NCI-H226 (cell line): ENCODE measurements at places on chromosomes 7 and 10.

GRCh38 chr10:36555036-36555435, 570.4 kb upstream of the ANKRD30A start:
- no peak for DNase-seq

- DNase-seq = no peak
Observed at GRCh38 chr10:71881647-71882355, 30.8 kb upstream of the PSAP start.

GRCh38 chr10:48496831-48497779, 107.8 kb downstream of the ARHGAP22 start:
- peak; percentile 71 for DNase-seq

GRCh38 chr10:47078393-47079203, 167.4 kb downstream of the PTPN20 start:
- DNase-seq = no peak

- no peak for DNase-seq
Observed at GRCh38 chr10:96439725-96440124, 74.0 kb downstream of the TLL2 start.

GRCh38 chr7:104111271-104111670, 96.5 kb downstream of the ORC5 start:
- DNase-seq = no peak

GRCh38 chr10:102435529-102436233, 3.3 kb upstream of the CUEDC2 start:
- no peak for DNase-seq

GRCh38 chr7:50199824-50200223, 104.7 kb upstream of the IKZF1 start:
- no peak for DNase-seq

- peak; percentile 51 for DNase-seq
Observed at GRCh38 chr7:34337163-34337562, 320.9 kb upstream of the NPSR1 start.

DNA sequence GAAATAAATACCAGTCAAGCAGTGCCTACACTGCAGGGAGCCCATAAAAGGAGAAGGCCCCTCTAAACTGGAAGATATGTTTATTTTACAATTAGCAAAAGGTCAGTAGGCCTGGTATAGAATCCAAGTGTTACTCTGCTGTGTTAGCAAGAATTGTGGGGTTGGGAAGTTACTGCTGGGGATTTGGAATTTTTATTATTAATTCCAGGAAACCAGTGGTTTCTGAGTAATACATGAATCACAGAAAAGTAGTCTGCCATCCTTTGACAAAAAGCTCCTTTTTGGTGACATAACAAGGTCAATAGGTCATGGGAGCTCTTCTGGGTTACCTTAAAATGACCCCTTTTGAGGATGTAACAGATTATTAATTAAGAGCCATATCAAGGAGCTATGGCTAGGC, 67.4 kb downstream of the ZNF92 start:
- peak; percentile 60 for DNase-seq

DNA sequence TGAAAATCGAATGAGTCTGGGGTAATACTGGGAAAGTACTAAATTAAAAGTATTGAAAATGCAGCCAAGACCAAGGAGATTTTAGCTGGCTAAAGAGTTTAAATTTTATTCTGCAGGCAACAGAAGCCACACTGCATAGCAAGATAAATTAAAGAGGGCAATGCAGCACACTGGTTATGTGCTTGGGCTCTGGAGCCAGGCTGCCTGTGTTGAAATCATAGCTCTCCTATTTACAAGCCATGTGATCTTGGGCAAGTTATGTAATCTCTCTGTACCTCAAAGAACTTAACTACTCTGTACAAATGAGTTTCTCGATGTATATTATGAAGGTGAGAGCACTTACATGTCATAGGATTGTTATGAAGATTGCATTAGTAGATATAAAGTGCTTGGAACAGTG, 9.9 kb downstream of the SLC25A13 start:
- DNase-seq = peak; percentile 58

- DNase-seq = no peak
Observed at GRCh38 chr10:93160140-93160539, 86.4 kb downstream of the CYP26A1 start.

DNA sequence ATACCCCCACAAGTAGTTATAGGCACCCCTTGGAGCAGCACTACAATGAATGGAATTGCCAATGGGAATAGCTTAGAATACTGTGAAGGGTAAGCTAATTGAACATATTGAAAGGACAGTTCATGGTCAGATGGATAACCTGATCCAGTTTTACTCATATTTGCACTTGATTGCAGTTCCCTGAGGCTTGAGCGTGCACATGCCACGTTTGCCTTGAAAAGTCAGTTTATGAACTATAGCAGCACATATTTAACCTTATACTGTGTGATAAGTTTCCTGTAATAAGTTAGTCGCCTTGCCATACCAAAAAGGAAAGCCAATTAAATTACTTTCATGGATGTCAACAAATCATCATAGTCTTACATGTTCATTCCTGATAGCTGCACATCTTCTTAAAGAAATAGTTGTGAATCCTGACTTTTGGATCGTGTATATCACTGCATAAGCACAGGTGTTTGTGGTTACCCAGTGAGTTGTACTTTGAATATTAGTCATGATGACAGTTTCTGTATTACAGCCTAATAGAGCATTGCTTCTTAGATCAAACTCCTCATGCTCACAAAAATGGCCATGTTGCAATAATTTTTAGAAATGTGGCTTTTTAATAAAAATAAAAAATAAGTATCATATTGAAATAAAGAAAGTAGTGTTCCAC, 21.6 kb downstream of the DNTT start:
- no peak for DNase-seq

GRCh38 chr7:131792311-131792710, 235.9 kb upstream of the PODXL start:
- DNase-seq = no peak

DNA sequence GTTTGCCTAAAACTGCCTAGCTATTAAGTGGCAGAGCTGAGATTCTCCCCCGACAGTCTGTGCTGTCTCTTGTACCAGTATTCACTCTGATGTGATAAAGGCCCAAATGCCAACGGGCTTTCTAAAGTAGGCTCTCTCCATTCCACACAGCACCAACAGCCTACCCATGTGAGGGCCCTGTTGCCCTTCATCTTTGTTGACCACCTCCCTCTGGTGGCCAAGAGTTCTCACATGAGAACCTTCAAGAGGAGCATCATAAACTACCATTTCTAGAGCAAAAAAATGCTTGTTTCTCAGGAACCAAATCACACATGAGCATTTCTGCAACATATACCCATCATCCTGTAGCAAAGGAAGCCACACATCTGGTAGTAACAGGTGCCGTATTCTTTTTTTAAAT, 185.8 kb downstream of the GRM8 start:
- no peak for DNase-seq

DNA sequence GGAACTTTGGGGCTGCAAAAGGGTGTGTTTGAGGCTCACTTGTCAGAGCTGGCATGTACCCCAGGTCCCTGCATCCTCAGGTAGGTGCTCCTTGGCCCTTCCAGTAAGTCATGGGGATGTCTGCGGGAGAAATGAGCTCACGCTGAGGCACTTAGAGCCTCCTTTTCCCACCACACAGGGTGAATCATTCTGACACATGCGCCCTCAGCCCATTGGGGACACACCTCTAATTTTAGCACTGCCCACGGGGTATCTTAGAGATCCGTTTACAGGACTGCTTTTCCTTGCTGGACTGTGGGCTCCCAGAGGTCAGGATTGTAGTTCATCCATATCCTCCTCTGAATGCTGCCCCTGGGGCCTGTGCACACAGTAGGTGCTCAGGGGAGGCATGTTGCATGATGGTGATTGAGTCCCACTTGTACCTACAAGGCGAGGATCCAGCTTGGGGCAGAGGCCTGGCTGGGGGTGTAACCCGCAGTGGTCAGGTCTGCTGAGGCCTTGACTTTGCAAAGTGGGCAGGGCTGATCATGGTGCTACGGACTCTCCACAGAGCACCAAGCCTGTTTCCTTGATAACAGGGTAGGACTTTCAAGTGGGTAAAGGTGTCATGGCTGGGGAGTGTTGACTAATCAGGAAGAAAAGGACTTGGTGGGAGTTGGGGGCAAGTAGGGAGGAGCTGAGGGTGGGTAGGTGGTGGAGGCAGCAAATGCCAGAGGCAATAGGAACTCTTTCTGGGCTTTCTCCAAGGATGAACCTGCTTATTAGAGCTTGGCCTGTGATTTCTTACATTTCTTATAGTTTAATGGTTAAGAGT, 5.8 kb downstream of the TSPAN15 start:
- DNase-seq = no peak

- DNase-seq = peak; percentile 85
Observed at GRCh38 chr7:80916770-80917741, 1.8 kb downstream of the SEMA3C start.

DNA sequence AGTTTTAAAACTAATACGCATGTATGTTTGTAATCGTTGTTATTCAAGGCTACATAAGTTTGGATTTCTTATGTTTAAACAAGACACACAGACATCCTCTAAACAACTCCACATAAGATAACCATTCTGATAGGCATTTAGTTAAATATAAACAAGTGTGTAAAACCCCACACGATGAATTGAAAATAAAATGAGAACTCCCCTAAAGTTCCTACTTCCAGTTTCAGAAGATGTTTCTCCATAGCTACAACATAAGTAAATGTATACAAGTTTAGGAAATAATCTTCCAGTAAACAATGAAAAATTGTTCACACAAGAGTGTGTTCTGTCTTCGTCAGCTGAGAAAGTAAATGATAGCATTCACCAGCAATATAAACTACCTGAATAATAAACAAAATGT, 246.8 kb downstream of the RNLS start:
- DNase-seq = no peak

DNA sequence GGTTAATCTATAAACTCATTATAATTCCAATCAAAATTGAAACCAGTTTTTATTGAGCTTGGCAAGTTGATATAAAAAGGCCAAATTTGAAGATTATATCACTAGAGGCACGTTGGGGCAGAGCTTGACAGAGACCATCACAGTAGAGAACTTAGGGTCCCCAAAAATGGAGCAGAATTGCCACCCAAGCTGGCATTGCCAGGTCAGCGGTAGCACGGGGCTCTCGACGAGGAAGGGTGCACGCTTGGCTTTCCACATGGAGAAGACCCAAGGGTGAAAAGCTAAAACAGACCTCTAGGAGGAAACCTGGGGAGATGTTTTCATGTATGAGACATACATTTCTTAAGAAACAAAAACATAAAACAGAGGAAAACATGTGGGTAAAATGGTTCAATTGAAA, 4.3 kb upstream of the JAKMIP3 start:
- no peak for DNase-seq

GRCh38 chr10:75403939-75404814, 2.6 kb upstream of the ZNF503 start:
- DNase-seq = peak; percentile 24

DNA sequence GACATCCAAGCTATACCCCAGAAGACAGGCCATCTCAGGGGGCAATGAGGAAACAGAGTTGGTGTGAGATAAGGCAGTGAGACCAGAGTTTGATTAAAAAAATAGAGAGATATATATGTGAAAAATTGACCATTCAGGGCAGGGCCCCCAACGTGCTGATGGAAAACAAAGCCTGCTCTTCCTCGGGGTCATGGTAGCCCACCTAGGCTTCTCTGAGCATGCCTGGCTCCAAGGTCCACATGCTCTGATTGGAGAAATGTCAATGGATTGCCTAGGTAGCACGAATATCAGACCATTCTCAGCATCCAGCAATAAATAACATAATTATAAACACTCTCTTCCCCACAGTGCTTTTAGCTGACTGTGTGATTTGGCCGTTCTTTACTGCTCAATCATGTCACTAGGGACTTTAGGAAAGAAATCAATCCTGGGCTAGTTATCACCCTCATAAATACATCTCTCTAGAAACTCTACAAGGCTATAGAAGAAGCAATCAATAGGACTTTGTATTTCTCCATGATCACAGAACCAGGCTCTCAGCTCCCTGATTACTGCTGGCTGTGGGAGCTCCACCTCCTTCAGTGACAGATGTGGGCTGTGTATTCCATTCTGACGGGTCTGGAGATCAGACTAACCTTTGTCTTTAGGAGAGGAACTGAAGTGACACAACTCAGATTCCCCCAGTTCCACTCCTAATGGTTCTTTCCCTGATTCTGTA, 766.4 kb downstream of the GRID1 start:
- no peak for DNase-seq

DNA sequence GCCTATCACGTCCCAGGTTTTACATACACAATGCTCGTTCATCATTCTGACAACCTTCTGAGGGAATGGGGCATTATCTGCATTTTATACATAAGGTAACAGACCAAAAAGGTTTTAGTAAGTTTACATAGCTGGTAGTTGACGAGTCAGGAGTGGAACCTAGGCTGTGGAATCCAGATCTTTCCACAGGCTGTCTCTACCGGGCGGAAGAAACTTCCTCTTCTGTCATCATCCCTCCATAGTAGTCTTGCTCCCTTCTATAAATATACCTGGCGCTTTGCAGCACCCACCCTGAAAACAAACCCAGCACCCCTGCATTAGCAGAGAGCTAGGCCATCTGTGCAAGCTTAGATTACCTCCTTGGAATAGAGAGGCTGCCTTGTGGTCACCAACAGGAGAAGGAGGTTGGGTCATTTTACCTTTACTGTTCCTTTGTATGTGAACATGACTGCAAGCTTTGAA, 1.3 kb downstream of the TSPAN13 start:
- DNase-seq = no peak

- DNase-seq = no peak
Observed at GRCh38 chr10:98433881-98434732, 12.6 kb downstream of the HPS1 start.

GRCh38 chr7:39666562-39666961, 43.2 kb downstream of the RALA start:
- no peak for DNase-seq

GRCh38 chr7:25858525-25859411, 293.2 kb upstream of the NFE2L3 start:
- DNase-seq = no peak

GRCh38 chr7:55348502-55348901, 16.6 kb upstream of the LANCL2 start:
- peak; percentile 45 for DNase-seq

GRCh38 chr7:149319376-149319775, 57.4 kb downstream of the ZNF783 start:
- DNase-seq = no peak

- no peak for DNase-seq
Observed at GRCh38 chr7:99571768-99572167, 13.3 kb downstream of the ZNF655 start.

GRCh38 chr10:67086327-67087134, 160.7 kb downstream of the LRRTM3 start:
- no peak for DNase-seq

GRCh38 chr10:97049670-97050069, 136.1 kb downstream of the SLIT1 start:
- no peak for DNase-seq

GRCh38 chr10:67607472-67607871, 88.5 kb downstream of the CTNNA3 start:
- no peak for DNase-seq

DNA sequence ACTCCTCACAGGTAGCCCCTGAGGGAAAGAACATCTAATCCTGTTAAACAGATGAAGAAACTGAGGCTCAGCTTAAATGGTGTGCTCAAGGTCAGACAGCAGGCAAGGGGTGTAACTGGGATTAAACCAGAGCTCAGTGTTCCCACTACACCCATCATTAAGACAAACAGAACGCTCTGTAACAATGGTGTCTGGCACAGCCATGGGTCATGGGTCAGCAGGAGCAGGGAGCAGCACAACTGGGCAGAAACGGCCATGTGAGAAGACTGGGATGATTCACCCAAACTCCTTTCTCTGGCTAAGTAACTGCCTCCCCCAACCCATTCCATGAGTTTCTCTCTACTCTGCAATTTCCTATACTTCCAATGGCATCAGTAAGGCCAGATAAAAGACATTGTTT, 85.5 kb upstream of the PDE1C start:
- DNase-seq = peak; percentile 39

- DNase-seq = no peak
Observed at GRCh38 chr7:126937171-126937570, 315.6 kb downstream of the GRM8 start.
